ENCODE measurements at places on chromosomes 3 and 15.

- DNase-seq = no peak
These were observed 34.1 kb downstream of the WHAMM start for GRCh38 chr15:82843566-82843965.

GRCh38 chr3:6099458-6100075 is 761.3 kb upstream of the GRM7 start:
- DNase-seq = no peak

DNA sequence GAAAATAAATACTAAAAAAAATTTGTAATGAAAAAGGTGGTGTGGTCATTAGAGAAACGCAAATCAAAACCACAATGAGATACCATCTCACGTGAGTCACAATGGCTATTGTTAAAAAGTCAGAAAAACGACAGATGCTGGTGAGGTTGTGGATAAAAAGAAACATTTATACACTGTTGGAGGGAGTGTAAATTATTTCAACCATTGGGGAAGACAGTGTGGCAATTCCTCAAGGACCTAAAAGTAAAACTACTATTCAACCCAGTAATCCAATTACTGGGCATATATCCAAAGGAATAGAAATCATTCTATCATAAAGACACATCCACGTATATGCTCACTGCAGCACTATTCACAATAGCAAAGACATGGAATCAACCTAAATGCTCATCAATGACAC is 120.3 kb downstream of the MYO9A start:
- no peak for DNase-seq

DNA sequence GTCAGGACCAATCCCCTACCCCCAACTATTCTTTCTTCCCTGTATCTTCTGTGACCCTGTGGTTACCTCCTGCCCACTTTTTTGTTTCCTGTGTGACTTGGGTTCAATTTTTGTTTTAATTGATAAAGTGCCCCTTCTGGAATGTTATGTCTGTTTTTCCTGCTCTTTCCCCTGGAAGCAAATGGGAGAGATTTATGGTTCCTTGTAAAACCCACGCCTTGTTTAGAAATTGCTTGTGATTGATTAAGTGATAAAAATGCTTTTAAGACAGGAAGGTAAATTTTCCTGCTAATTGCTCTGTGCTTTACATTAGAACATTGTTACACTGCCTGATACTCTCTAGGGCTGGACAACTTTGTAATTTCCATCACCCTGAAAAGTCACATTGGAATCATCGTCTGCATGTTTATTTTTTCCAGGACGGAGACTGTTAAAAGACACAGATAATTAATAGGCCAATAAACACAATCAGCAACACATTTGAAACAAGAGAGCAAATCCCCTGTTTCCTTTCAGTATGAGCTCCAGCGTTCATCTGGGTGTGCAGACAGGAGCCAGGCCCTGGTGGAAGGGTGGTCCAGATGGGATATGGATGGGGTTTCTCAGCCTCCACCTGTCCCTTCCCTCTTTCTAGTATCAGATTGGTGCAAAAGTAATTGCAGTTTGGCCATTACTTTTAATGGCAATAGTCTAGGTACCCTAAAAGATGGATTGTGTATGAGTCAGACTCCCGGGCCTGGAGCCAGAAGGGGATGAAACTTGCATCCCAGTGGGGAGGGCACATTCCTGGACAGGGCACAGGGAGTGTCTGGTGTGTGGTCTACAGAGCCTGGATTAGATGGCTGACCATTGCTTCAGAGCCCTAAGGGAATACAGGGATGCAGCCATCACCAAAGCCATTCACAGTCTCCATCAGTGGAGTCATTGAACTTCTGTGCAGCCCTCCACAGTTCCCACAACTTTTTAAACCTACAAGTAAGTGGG is 58.1 kb upstream of the AGBL1 start:
- no peak for DNase-seq

DNA sequence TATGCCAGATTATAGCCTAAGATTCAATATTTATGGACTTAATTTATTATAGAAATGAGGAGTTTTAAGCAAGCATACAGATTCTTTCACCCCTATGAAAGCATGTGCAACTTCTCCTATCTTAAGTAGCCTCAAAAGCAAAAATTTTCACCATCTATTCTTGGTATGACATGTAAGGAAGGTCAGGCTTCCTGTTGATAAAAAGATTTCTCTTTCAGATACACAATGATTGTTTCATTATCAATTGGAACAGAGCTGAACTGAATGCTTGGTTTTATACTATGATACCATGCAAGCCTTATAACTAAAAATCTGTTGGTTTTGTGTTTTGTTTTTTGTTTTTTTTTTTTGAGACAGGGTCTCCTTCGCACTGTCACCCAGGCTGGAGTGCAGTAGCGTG is 3.9 kb downstream of the GRK7 start:
- no peak for DNase-seq

DNA sequence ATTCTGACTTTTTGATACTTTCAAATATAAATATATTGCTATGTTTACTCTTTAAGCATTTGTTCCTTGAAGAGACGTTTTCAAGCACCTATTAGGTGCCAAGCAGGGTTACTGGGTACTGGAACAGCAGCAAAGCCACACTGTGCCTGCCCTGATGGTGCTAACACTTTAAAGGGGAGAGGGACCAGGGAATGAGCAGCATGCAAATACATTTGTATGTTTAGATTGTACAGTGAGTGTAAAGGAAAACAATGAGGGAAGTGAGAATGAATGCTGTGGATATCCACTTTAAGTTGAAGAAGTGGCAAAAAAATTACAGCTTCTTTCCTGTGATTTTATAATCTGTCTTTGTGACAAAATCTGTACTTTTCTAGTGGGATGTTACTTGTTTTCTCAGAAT is 400.2 kb upstream of the ATP11B start:
- DNase-seq = no peak

- DNase-seq = no peak
These were observed 999 bp upstream of the KIF7 start for GRCh38 chr15:89656116-89656815.

GRCh38 chr3:49826016-49826415 is 12.3 kb upstream of the UBA7 start:
- DNase-seq = no peak

All from activated CD4-positive, alpha-beta T cell treated with anti-CD3 and anti-CD28 coated beads, Interleukin-2, amount 50 U/mL, for 48 hours (primary cell).